ENCODE measurements at places on chromosomes 5 and 9. TPM values are rescaled to one million over a fixed set of nuclear protein-coding genes. Genes with fewer than 3 reads are reported as not detected.
A peak's percentile ranks its signal among the peaks of the same experiment; 100 is the strongest.

Gene LCN2
- not detected for total RNA-seq

Gene IL4
- not detected for total RNA-seq

Gene SLC36A3
- total RNA-seq: not detected

DNA sequence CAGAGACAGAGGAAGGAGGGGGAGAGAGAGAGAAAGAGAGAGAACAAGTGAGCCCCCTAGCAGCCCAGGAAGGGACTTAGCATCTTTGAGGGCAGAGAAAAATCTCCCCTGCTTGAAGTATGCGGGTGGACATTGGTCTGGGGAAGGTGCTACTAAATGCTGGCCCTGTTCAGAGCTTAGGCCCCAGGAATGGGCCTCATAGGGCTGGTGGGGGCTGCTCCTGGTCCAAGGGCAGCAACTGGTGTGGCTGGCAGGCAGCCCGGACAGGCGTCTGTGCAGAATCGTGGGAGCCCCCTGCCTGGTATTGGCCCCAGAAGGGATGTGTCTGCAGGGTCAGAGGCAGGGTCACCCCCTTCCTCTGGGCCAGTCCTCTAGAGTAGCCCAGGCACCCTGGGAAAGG lies 47.8 kb upstream of the SUSD3 start:
- no peaks in the 10 kb centered on the region for H3K36me3 ChIP-seq
- no peak overlapping the region for H3K27ac ChIP-seq
- H3K4me3 ChIP-seq: no peak overlapping the region
- no peaks in the 10 kb centered on the region for H3K4me1 ChIP-seq
- H3K27me3 ChIP-seq: no peaks in the 10 kb centered on the region
- DNase-seq: peak; percentile 50

Measured in right atrium auricular region (tissue), 2 donors.